GM04504 (cell line): ENCODE measurements at places on chromosomes 3 and 15.

GRCh38 chr15:95541301-95541700, 789.2 kb upstream of the NR2F2 start:
- no peak for DNase-seq

- no peak for DNase-seq
Observed at GRCh38 chr3:30628205-30628900, 22.0 kb downstream of the TGFBR2 start.

- no peak for DNase-seq
Observed at GRCh38 chr3:49173116-49173791, 1.9 kb downstream of the KLHDC8B start.

GRCh38 chr3:168828943-168829342, 733.2 kb upstream of the GOLIM4 start:
- no peak for DNase-seq

GRCh38 chr3:133880287-133880686, 15.4 kb downstream of the RAB6B start:
- no peak for DNase-seq

GRCh38 chr3:167110901-167111300, 269.2 kb downstream of the ZBBX start:
- DNase-seq, result no peak
